Activated naive CD4-positive, alpha-beta T cell (primary cell): ENCODE measurements at places on chromosomes 5 and 9.

DNA sequence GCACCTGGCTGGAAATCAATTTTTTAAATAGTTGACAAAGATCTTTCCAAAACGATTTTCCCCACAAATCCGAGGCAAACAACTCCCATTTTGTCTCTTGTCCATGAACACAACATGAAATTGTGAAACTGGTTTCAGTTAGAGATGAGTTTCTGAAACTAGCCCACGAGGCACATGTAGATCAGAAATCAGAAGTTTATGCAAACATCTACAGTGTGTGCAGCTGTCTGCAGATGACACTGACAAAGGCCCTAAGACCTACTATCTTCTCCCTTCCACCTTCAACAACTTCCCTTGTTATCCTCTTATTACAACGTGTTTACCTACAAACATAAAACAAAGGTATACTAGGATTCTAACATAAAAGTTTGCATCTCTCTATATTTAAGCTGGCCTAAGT is 183.3 kb downstream of the DIRAS2 start:
- DNase-seq = no peak

- DNase-seq = no peak
These were observed 1.6 kb downstream of the PDGFRB start for GRCh38 chr5:150153957-150154617.

- DNase-seq = no peak
These were observed 511.0 kb upstream of the TLE4 start for GRCh38 chr9:79060766-79061165.

GRCh38 chr5:14776602-14777001 is 95.0 kb downstream of the ANKH start:
- no peak for DNase-seq

DNA sequence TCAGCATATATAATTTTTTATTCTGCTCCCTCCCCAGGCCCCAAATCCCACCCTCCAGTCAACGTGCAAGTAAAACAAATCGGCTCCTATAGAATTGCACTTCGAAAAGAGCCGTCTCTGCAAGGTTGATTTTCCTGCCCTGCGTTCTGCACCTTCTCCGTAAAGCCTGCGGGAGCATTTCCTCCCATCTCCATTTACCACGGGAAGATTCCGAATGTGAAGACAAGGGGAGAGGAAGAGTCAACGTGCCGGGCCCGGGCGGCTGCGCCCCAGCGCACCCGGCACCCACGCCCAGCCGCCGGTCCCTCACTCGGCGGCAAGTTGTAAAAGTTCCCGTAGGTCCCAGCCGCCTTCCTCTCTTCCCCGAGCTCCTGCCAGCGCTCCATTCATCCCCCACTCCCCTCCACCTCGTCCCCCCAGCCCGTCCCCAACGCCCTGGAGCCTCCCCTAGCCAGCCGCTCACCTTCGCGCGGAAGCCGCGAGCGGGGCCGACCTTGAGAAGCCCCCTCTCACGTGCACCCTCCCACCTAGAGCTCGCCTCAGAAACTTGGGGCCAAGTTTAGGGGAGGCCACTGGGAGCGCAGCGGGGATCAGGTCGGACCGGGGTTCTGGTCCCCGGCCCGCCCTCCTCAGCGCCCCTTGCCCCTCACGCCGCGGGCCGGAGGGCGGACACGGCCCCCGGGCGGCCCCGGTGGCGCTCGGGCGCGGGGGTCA is 431 bp downstream of the BNC2 start:
- DNase-seq = no peak

GRCh38 chr5:147140558-147140957 is 94.3 kb upstream of the STK32A start:
- no peak for DNase-seq

GRCh38 chr9:130201399-130201873 is 29.2 kb downstream of the NCS1 start:
- no peak for DNase-seq
